ENCODE measurements at places on chromosomes 3 and 15. TPM values are rescaled to one million over a fixed set of nuclear protein-coding genes. Genes with fewer than 3 reads are reported as not detected.

Gene DUOXA2
- not detected for total RNA-seq

Gene ONECUT1
- not detected for total RNA-seq

Gene CFAP100
- total RNA-seq, result 1.5 TPM

Gene FBXW12
- total RNA-seq, result 0.27 TPM

Gene PRR23A
- not detected for total RNA-seq

Gene SNRPN
- total RNA-seq, result 80.7 TPM

Gene TFG
- total RNA-seq, result 74.6 TPM

Gene GABRR3
- total RNA-seq, result not detected

Gene SIDT1
- 4.5 TPM for total RNA-seq

Gene HAPLN3
- 15.9 TPM for total RNA-seq

Gene GP5
- total RNA-seq, result 0.09 TPM

Gene RAD54L2
- total RNA-seq, result 30.3 TPM

Gene LRRIQ4
- not detected for total RNA-seq

Gene MLF1
- 21.1 TPM for total RNA-seq

Gene HIGD2B
- not detected for total RNA-seq

Gene ADCY5
- 16.8 TPM for total RNA-seq

Gene RHOV
- total RNA-seq, result 0.22 TPM

Gene MAGEF1
- total RNA-seq, result 25.0 TPM

Gene OR5K2
- not detected for total RNA-seq

Gene COLQ
- total RNA-seq, result 6.3 TPM

Gene C3orf52
- 9.1 TPM for total RNA-seq

Gene COPS2
- total RNA-seq, result 88.5 TPM

Gene NR2E3
- total RNA-seq, result not detected

Gene SMCO1
- total RNA-seq, result not detected

Gene KCNMB2
- total RNA-seq, result not detected

Gene C3orf22
- not detected for total RNA-seq

Gene DISP2
- total RNA-seq, result 2.1 TPM

Gene TGM4
- total RNA-seq, result not detected

Gene KIF7
- 9.2 TPM for total RNA-seq

Gene LYZL4
- total RNA-seq, result not detected

Gene TKT
- total RNA-seq, result 219 TPM

Gene SLC25A26
- 16.4 TPM for total RNA-seq

Gene ATP13A5
- total RNA-seq, result not detected

Gene CYP8B1
- not detected for total RNA-seq

Gene PAQR5
- 6.5 TPM for total RNA-seq

Gene CNTN6
- total RNA-seq, result 0.67 TPM

Gene GOLGA6B
- not detected for total RNA-seq

Gene COX5A
- 66.3 TPM for total RNA-seq

Gene COPB2
- 96.6 TPM for total RNA-seq

Gene ANKRD63
- not detected for total RNA-seq

Gene PRSS50
- 0.13 TPM for total RNA-seq

Gene UBXN7
- total RNA-seq, result 78.7 TPM

Gene SHC4
- 74.2 TPM for total RNA-seq

Gene GHSR
- not detected for total RNA-seq

Gene FMN1
- total RNA-seq, result 10.0 TPM

Gene GOLGA8N
- total RNA-seq, result 35.0 TPM

Gene STRIT1
- not detected for total RNA-seq

Gene B3GNT5
- total RNA-seq, result 30.3 TPM

Gene GNAT1
- not detected for total RNA-seq

All from sciatic nerve (tissue), 2 donors.